Astrocyte of the cerebellum (primary cell): ENCODE measurements at places on chromosomes 1 and 21.

GRCh38 chr1:182718311-182718710 lies 33.9 kb upstream of the RGS8 start:
- no peak for DNase-seq

- DNase-seq: no peak
These were observed 10.4 kb upstream of the KCNK1 start for GRCh38 chr1:233603478-233603877.

- no peak for DNase-seq
These were observed 193.5 kb upstream of the CAMK1G start for GRCh38 chr1:209389975-209390374.

- DNase-seq: no peak
These were observed 30.5 kb upstream of the SCMH1 start for GRCh38 chr1:41272601-41273000.

GRCh38 chr1:94817712-94818111 lies 2.4 kb upstream of the SLC44A3 start:
- DNase-seq: no peak

GRCh38 chr1:50270926-50271325 lies 152.3 kb downstream of the DMRTA2 start:
- DNase-seq: no peak

- no peak for DNase-seq
These were observed 6.9 kb upstream of the TNNT2 start for GRCh38 chr1:201384406-201384782.

DNA sequence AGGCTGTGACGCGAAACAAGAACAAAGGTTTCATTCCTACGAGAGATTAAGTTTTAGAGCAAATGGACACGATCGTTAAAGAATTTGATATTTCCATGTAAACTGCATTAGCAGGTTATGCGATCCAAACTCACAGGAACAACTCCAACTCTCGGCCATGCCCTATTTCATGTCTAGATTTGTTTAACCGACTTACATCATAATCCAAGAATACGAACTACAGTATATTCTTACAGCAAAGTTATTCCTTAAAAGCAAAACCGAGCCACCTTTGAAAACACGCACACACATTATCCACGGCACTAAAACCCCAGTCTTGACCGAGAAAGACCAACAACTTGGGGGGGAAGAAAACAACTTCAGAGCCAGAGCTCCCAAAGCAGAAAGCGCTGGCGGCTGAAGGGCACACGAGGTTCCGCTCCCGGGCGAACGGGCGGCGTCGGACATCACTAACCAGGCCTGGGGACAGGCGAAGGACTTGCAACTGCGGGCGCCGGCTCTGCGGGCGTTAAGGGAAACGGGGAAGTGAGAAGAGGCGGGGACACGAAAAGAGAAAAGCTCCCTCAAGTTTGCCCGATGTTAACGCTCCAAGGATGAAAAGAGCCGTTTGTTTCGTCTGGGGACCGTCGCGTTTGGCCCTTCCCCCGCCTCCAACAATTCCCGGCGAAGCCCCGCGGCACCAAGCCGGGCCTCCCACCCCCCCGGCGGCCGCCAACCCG lies 690 bp downstream of the B3GALNT2 start:
- no peak for DNase-seq

- DNase-seq: peak; percentile 8
These were observed 176.3 kb upstream of the ZNHIT6 start for GRCh38 chr1:85884372-85885035.
